ENCODE measurements at places on chromosomes 7 and 10. TPM values are rescaled to one million over a fixed set of nuclear protein-coding genes. Genes with fewer than 3 reads are reported as not detected.
A peak's percentile ranks its signal among the peaks of the same experiment; 100 is the strongest.

Gene SPAG6
- not detected for total RNA-seq

Gene PRKG1
- total RNA-seq, result 21.8 TPM

Gene FKBP6
- not detected for total RNA-seq

Gene CYP3A4
- total RNA-seq, result not detected

DNA sequence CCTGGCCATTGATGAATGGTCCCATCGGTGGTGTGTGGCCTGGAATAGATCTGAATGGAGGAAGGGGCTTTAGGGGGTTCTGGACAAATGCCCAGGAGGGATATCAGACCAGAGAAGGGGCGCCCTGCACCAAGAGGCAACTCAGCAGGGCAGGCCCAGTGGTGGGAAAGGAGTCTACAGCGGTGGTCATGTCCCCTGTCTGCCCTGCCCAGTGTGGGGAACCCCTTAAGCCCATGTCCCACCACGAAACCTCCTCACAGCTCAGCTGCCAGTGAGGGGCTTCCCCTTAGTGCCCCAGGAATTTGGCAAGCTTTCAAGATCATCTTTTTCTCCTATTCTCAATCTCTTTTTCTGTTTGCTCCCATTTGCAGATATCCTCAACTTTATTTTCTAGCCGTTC lies 14.1 kb upstream of the CCSER2 start:
- no peak overlapping the region for H3K4me3 ChIP-seq
- no peak overlapping the region for H3K27ac ChIP-seq
- no peaks in the 10 kb centered on the region for H3K27me3 ChIP-seq
- no peaks in the 10 kb centered on the region for H3K36me3 ChIP-seq

DNA sequence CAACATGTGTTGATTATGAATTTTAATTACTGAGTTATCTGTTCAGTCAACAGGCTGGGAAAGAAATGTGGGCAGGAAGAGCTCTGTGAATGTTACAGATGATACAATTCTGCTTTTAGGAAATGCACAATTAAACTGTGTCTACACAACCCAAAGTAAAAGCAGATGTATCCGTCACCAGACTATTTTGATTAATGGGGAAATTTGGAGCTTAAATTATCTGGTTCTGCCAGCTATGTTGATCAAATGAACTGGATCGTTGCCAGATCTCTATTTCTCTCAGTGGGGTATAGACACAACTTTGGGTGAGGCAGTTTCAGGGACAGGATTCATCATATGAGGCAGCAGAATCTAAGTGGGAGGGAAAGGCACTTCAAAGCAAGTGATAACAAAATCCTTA lies 136.5 kb downstream of the NEUROD6 start:
- no peaks in the 10 kb centered on the region for H3K4me1 ChIP-seq
- DNase-seq, result no peak
- no peaks in the 10 kb centered on the region for H3K36me3 ChIP-seq
- H3K4me3 ChIP-seq, result no peak overlapping the region

- no peak overlapping the region for H3K27ac ChIP-seq
- no peaks in the 10 kb centered on the region for H3K27me3 ChIP-seq
- no peak overlapping the region for H3K4me3 ChIP-seq
- no peaks in the 10 kb centered on the region for H3K4me1 ChIP-seq
Observed at GRCh38 chr10:101414034-101414433, 60.1 kb downstream of the BTRC start.

GRCh38 chr7:100167912-100168323 lies 499 bp downstream of the GAL3ST4 start:
- H3K4me1 ChIP-seq, result no peaks in the 10 kb centered on the region
- no peaks in the 10 kb centered on the region for H3K36me3 ChIP-seq
- H3K27me3 ChIP-seq, result peaks cover 11% of the 10 kb centered on the region
- H3K27ac ChIP-seq, result no peak overlapping the region

GRCh38 chr7:73879977-73880681 lies 19.2 kb downstream of the TMEM270 start:
- peaks cover 23% of the 10 kb centered on the region for H3K4me1 ChIP-seq
- H3K27ac ChIP-seq, result peak overlapping the region; percentile 65
- 0 out of 2 replicates have a peak overlapping the region, but pooled peaks have one; percentile 2 for H3K4me3 ChIP-seq
- peak; percentile 72 for DNase-seq
- H3K27me3 ChIP-seq, result no peaks in the 10 kb centered on the region
- no peaks in the 10 kb centered on the region for H3K36me3 ChIP-seq

GRCh38 chr10:107056182-107056581 lies 108.3 kb downstream of the SORCS1 start:
- no peaks in the 10 kb centered on the region for H3K27me3 ChIP-seq
- DNase-seq, result no peak
- no peaks in the 10 kb centered on the region for H3K4me1 ChIP-seq
- no peak overlapping the region for H3K27ac ChIP-seq
- no peak overlapping the region for H3K4me3 ChIP-seq

DNA sequence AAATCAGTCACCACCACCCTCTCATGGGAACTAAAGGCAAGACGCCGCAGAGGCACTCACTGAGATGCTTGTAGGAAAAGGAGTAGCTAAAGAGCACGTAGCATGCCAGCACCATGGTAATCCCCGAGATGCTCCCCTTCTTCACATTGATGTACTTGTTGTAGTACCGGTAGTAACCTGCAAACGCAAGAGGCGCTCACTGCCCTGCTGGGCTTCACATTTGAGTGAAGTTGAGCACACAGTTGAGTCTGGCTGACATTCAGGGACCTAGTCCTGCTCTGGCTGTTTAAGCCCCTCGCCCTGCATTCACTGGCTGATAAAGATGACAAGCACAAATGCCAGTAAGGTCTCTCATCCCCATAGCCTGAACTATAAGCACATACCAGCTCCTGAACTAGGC lies 6.9 kb downstream of the ATP5MF start:
- H3K4me1 ChIP-seq, result no peaks in the 10 kb centered on the region
- peak; percentile 57 for DNase-seq
- no peaks in the 10 kb centered on the region for H3K27me3 ChIP-seq
- no peak overlapping the region for H3K27ac ChIP-seq
- H3K36me3 ChIP-seq, result peaks cover 16% of the 10 kb centered on the region
- H3K4me3 ChIP-seq, result no peak overlapping the region

DNA sequence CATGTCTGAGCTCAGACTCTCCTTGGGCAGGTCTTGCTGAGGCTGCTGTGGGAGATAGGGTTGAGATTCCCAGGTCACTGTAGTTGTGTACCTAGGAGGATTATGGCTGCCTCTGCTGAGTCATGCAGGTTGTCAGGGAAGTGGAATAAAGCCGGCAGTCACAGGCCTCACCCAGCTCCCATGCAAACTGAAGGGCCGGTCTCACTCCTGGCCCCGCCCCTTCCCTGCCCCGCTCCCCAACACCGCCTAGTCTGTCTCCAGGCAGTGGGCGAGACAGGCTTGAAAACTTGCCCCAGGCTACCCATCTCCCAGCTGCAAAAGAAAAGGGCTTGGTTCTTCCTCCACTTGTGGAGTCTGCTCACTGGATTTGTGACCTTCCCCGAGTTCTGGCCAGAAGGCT lies 41.6 kb upstream of the SDHAF3 start:
- 0 out of 2 replicates have a peak, but pooled peaks cover 5% of the 10 kb centered on the region for H3K27me3 ChIP-seq
- H3K4me1 ChIP-seq, result no peaks in the 10 kb centered on the region
- no peaks in the 10 kb centered on the region for H3K36me3 ChIP-seq
- H3K4me3 ChIP-seq, result no peak overlapping the region
- no peak for DNase-seq

GRCh38 chr7:36875794-36876193 lies 151.5 kb upstream of the AOAH start:
- H3K27ac ChIP-seq, result no peak overlapping the region
- DNase-seq, result no peak
- no peaks in the 10 kb centered on the region for H3K36me3 ChIP-seq
- no peaks in the 10 kb centered on the region for H3K4me1 ChIP-seq

Data from GM23248 (cell line).